ENCODE measurements at places on chromosomes 7 and 10.

- no peak for DNase-seq
These were observed 120.8 kb downstream of the INHBA start for GRCh38 chr7:41582116-41582515.

DNA sequence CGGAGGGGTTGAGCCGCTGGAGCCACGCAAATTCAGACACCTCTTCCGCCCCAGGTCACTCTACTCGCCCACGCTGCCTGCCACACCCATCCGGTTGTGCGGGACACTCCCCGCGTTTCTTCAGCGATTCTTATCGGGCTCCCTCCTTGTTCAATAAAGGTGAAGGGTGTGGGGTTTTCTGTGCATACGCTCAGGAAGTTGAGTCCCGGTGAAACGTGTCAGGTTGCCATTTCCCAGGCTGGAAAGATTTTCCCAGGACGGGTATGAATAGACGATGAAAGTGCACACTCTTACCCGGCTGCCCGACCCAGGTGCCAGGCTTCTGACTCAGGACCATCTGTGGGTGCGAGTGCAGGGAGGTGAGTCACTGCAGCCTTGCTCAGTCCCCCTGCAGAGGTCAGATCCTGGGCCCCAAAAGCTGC is 22.0 kb downstream of the KLF6 start:
- no peak for DNase-seq

DNA sequence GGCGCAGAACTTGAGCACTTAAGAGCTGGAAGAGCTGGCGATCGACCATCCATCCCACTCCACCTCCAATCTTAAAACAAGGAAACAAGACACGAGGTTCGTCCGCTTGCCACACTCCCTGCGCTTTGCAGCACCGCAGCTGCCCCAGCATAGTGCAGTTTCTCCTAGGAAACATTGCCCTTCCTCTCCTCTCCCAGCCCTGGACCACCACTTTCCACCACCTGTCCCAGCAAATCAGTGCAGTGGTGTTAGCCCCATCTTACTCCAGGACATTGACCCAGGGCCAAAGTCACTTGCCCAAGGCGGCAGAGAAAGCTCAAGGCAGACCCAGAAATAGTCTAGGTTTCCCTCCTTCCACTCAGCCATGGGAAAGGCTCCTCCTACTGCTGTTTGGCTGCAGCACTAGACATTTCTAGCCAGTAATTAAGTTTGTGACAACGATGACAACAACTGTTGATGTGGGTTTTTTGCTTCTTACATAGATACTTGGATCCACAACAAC is 1.5 kb upstream of the PARD3 start:
- DNase-seq: no peak

GRCh38 chr10:100927266-100927665 is 14.5 kb downstream of the SLF2 start:
- no peak for DNase-seq

DNA sequence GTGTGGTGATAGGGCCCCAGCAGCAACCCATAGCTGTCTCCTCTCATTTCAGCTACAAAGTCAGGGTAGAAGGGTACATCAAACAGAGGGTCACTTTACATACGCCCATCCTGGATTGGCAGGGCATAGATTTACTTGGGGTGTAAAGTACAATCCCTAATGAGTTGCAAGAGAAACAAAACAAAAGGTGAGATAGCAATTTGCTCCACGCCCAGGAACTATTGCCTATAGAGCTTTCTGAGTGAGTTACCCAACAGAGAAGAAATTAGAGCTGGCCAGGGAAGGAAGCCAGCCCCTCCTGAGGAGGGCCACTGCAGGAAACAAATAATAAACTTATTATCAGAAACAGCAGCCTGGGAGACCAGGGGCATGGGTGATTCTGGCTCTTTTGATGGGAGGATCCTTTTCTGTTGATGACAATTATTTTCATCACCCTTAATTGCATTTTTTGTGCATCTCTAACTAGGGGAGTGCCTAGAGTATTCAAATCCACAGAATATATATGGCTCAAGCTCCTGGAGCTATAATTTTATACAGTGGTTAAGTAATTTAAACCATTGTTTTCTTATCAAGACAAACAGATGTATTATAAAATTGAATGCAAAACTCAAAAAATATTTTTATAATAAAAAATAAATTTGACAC is 47.4 kb downstream of the SLC26A5 start:
- DNase-seq: no peak

DNA sequence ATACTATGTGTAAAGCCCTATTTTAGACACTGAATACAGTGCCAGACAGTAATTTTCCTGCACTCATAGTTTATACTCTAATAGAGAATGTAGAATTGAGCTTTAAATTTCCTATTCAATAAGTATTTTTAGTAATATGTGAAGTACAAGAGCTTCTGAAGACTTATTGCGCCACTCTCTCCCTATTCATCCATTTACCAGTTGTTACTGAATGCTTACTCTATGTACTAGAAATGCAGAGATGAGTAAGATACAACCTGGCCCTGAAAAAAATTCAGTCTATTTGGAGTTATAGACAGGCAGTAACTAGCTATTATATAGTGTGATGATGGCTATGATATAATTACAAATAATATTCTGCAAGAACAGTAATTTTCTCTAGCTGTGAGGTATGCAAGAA is 98.8 kb downstream of the ADK start:
- no peak for DNase-seq

DNA sequence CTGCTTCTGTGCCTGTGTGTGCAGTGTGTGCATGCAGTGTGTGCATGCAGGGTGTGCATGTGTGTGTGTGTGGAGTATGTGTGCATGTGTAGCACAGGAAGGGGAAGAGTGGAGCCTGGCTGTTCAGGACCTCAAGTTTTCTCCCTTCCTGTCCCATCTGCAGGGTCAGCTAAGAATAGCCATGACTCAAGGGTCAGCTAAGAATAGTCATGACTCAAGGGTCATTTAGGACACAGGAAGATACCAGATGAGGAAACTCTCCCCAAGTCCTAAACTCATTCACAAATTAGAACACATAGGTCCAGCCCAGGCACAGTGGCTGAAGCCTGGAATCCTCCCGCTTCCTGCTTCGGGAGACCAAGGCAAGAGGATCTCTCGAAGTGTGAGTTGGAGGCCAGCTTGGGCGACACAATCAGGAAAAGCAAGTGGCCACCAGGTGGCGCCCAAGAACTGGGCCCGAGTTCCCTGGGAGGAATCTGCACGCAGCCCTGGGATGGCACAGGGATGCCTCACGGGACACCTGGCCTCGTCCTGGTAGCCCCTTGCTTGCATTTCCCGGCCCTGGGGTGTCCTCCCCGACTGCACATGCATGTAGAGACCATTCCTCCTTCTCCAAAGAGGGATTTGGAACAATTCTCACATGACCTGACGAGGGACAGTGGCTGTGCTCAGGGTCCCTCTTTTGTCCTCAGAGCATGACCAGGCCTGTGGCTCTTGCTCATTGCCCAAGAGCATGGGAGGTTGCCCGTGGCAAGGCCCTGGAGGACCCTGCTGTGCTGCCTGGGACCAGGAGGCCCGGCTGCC is 21.4 kb upstream of the VOPP1 start:
- DNase-seq: peak; percentile 57

DNA sequence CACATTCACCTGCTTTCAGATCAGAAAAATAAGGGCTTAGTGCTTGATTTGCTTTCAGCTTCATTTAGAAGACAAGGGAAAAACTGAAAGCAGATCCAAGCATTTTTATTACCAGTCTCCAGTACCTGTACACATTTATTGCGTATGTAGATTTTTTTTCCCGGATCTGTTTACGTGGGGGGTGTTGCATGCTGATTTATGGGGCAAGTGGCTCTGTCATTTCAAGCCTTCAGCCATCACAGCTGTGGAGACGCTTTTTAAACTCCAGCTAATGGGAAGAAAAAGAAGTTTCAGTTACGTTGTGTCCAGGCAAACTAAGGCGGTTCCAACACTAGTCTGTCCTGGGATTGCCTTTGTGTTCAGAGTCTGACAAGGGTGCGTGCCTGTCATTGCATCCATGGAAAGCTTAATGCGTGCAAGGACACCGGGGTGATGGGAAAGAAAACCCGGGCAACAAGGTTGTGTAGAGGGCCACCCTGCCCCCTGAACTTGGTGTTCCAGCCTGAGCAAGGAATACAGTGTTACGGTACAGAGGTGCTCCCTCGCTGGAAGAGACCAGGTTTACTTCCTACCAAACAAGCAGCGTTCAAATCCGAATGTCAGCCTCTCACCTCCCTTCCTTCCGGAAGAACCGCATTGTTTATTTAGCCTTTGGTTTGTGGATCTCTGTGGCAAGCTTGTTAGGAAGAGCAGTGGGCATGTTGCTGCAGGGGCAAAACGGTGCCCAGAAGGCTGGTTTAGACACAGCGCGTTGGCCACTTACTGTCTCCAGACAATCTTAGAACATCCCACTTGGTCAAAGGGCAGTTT is 128.2 kb downstream of the FGFR2 start:
- DNase-seq: no peak

DNA sequence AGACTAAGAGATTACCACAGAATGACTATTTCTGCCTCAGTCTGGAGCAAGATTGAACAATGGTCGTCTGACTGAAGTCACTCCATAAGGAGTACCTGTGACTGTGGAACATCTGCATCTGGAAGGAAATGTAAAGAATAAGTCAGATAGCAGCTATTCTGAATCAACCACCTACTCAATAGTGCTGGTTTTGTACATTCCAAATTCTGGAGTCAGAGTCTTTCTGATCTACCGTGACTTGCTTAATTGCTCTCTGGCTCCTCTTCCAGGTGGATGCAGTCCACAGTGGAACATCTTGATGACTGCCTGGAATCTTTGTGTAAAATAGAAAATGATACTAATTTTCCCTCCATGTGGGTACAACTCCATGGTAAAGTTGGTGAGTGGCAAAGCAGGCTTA is 156.3 kb upstream of the SEMA3C start:
- no peak for DNase-seq

- no peak for DNase-seq
These were observed 272.5 kb downstream of the NEBL start for GRCh38 chr10:20624642-20625041.

- no peak for DNase-seq
These were observed 178.0 kb upstream of the FAM3C start for GRCh38 chr7:121574109-121574508.

DNA sequence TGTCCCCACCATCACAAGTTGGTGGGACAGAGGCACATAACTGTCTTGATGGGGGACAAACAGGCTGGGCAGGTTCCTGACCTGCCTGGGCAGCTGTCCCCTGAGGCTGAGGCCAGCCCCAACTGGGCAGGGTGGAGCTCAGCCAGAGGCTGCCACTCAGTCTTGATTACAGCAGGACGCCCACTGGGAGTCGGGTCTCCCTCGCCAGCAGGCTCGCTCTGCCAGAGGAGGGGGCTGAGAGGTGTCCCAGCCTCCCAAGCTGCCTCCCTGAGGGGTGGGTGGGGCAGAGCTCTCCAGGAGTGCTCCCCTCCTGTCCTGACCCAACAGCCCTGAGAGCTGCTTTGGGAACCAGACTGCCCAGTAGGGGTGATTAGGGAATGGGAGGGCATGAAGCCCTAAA is 1.8 kb upstream of the CAMK2G start:
- no peak for DNase-seq

GRCh38 chr7:69994886-69995542 is 396.7 kb downstream of the AUTS2 start:
- DNase-seq: no peak

- DNase-seq: no peak
These were observed 234.7 kb downstream of the SKAP2 start for GRCh38 chr7:26629696-26630095.

GRCh38 chr7:122528879-122529481 is 169.9 kb downstream of the RNF133 start:
- no peak for DNase-seq

DNA sequence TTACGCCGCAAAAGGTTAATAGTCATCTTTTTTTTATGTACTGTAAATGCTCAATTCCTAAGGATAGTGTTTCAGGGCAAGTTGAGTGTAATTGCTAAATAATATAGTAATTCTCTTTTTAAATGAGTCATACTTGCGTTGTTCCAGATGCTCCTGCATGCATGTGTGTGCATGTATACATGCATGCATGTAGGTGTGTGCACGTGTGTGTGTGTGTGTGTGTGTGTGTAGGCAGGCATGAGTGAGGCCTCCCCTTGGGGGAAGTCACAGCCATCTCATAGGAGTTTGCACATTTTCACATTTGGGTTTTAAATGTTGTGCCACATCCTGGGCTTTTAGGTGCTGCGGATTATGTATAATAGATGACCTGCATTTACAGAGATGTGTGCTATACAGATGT is 1095.8 kb downstream of the KCNMA1 start:
- no peak for DNase-seq

GRCh38 chr10:70910486-70911341 is 22.3 kb upstream of the PCBD1 start:
- no peak for DNase-seq

GRCh38 chr7:112594397-112594796 is 113.6 kb downstream of the LSMEM1 start:
- DNase-seq: no peak

- peak; percentile 75 for DNase-seq
These were observed 68.3 kb downstream of the CREM start for GRCh38 chr10:35194906-35195305.

- DNase-seq: no peak
These were observed 143.1 kb upstream of the LRRTM3 start for GRCh38 chr10:66782776-66783175.

All from SHP77 treated with DMSO at 0.1 percent for 48 hours (cell line).